ENCODE measurements at places on chromosomes 6 and 20.

GRCh38 chr6:82000551-82000950 lies 247.0 kb downstream of the IBTK start:
- DNase-seq, result no peak

- DNase-seq, result no peak
Measured at GRCh38 chr20:18943542-18943941, 130.0 kb downstream of the SCP2D1 start.

- DNase-seq, result no peak
Measured at GRCh38 chr6:22320750-22321149, 23.9 kb upstream of the PRL start.

GRCh38 chr6:60991427-60992028 lies 1294.5 kb downstream of the KHDRBS2 start:
- DNase-seq, result no peak

DNA sequence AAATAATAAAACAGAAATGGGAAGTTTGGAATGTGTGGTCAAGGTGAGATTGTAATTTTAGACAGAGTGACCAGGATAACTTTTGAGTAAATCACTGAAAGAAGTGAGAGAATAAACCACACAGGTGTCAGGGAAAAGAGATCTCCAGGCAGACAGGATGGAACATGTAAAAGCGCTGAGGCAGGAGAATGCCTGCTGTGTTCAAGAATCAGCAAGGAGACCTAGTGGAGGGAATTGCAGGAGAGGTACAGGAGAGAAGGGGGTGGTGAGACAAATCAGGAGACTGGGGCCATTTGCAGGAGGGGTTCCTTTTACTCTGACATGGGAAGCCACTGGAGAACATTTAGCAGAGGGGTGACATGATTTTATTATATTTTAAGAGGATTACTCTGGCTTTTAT lies 456.7 kb downstream of the NKAIN2 start:
- no peak for DNase-seq

GRCh38 chr20:4766631-4767030 lies 44.9 kb downstream of the PRND start:
- DNase-seq, result no peak

- DNase-seq, result no peak
Measured at GRCh38 chr6:35260591-35261570, 1.3 kb downstream of the ZNF76 start.

DNA sequence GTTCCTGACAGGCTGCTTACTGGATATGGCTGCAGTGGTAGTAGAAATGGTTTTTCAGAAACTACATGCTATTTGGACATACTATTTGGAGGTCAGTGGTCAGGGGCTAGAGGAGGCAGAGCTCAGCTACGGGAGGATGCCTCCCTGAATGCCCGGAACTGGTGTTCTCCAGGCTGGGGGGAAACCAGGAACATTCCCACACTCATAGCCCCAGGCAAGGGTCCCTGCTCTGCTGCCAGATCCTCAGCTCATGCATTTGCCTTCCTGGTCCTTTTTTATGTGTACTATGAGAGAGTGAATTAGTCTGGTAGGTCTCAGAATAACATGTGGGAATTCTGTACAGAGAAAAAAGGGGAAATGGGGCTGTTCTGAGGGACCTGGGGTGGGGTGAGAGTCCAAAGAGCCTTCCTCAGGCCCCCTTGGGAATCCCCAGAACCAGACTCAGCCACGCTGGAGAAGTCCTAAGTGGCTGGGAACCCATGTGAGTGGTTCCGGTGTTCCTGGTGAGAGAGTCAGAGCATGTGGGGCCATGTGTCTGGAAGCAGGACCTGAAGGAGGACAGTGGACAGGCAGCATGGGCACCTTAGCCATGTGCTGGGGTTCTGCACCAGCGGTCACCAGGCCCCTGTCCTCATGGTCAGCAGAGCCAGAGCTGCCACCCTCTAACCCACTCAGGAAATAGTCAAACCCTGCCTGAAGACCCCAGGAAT lies 58.0 kb upstream of the MYL9 start:
- no peak for DNase-seq

DNA sequence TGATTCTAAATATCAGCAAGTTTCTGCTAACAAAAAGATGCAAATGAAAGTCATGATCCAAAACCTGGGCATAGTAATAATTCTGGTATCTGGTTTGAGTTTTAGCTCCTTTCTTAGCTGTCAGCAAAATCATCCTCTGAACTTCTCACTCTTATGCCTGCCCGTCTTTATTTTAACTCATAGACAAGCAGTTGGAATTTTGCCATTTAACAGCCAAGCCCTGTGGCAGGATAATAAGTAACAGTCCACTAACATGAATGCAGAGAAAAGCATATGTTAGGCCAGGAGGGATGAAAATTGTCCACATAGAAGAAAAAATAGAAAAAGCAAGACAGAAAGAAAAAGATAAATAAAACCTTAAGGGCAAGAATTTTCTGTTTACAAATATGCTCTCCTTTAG lies 170.0 kb upstream of the LAMA2 start:
- DNase-seq, result no peak

DNA sequence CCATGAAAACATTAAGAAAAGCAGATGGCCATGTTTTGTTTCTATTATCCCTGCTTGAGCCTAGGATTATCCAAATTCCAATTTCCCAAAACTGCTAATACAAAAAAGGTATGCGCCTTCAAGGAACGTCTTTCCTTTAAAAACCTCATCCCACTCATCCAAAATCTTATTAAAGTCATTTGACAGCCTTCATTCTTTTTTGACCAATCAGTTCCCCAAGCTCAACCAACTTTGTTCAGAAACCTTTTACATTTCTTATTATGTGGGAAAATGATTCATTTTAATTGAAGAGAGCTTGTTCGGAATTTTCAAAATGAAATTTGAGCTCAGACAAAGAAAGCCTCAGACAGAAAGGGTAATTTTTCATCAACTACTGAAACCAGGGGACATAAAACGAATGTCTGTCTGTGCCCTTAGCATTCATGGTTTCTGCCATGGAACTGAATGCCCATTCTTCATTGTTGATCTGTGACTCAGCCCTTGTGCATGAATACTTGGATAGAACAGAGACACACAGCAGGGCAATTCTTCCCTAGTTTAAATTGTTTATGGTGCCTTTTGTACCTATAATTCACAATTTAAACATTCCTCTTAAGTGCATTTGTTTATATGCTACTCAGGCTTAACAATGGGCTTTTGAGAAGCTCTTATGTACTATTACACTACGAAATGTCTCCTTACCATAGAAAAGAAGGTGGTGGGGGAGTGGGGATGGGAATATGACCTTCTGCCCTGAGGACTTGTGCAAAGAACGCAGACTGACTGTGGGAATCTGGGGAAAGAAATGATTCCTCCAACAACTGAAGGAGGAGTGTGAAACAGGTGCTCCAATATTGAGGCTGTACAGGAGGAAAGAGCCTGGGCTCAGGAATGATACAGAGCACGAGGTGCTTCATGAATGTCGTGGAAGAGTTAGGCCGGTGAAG lies 49.8 kb upstream of the ERVFRD-1 start:
- DNase-seq, result no peak

DNA sequence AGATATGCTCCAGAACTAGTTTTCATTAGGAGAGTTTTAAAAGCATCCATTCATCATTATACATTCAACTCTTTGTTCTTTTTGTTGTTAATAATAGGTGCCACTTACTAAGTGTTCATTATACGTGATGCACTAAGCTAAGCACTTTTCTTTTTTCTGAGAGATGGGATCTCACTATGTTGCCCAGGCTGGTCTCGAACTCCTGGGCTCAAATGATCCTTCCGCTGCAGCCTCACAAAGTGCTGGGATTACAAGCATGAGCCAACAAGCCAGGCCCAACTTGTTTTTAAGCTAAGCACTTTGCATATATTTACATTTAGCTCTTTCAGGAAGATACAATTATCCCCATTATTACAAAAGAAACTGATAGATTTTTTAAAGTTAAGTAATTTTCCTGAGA lies 5.7 kb upstream of the GFOD1 start:
- DNase-seq, result no peak

- no peak for DNase-seq
Measured at GRCh38 chr6:148578489-148578814, 168.4 kb upstream of the UST start.

DNA sequence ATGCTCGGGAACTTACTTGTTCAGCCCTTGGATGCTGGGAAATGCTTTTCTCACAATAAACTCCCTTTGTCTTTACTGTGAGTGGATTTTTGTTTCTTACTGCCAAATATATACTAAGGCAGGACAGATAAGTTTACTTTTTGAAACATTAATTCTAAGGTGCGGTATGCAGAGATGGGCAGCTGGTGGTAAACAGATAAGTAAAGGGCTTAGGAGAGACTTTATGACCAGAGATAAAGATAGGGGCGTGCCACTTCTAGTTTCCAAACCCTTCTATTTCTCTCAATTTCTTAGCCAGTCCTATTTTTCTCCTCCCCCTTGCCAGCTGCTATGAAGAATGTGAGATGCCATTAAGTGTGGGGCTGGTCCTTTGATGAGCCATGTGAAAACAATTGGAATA lies 16.3 kb downstream of the SAMD3 start:
- DNase-seq, result no peak

- DNase-seq, result no peak
Measured at GRCh38 chr6:154632119-154632518, 101.1 kb upstream of the SCAF8 start.

- DNase-seq, result no peak
Measured at GRCh38 chr6:74715355-74716085, 490.3 kb downstream of the COL12A1 start.

GRCh38 chr6:3623451-3624249 lies 127.9 kb downstream of the PXDC1 start:
- DNase-seq, result no peak

GRCh38 chr20:20450521-20450920 lies 82.6 kb downstream of the INSM1 start:
- no peak for DNase-seq

GRCh38 chr6:68754681-68755213 lies 119.7 kb downstream of the ADGRB3 start:
- DNase-seq, result no peak

DNA sequence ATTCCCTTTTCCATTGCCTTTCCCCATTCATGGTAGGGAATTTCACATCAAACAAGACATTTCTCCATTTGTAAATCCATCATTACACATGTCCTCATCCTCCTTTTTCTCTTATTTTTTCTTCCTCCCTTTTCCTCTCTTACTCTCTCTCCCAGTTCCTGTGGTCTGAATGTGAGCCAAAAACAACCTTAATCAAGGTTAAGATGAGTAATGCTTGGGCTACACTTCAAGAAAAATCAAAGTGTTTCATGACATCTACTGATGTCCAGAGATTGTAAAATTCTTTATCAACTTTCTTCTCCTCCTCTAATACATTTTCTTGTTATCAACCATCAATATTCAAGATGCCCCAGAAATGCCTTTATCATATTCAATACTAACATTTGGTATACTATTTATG lies 208.0 kb upstream of the PRND start:
- DNase-seq, result no peak

DNA sequence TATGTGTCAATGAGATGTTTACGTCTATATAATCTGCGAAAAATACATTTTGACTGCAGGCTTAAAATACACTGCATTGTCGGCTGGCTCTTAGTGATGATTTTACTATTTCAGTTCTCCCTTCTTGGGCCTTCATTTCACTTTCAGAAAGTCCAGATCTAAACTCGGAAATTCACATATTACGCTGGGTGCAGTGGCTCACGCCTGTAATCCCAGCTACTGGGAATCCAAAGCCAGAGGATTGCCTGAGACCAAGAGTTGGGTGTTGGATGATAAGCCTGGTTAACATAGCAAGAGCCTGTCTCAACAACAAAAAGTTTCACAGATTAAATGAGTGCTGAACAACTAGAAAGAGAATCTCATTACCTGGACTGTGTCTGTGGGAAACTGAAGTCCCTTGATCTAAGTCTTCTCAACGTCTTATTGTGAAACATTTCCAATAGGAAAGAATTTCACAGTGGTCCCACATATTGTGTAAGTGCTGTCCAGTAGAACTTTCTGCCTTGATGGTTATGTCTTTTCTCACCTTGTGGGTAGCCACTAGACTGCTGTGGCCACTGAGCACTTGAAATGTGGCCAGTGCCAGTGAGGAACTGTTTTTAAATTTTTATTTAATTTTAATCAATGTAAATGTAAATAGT lies 1.9 kb downstream of the GINM1 start:
- DNase-seq, result no peak

DNA sequence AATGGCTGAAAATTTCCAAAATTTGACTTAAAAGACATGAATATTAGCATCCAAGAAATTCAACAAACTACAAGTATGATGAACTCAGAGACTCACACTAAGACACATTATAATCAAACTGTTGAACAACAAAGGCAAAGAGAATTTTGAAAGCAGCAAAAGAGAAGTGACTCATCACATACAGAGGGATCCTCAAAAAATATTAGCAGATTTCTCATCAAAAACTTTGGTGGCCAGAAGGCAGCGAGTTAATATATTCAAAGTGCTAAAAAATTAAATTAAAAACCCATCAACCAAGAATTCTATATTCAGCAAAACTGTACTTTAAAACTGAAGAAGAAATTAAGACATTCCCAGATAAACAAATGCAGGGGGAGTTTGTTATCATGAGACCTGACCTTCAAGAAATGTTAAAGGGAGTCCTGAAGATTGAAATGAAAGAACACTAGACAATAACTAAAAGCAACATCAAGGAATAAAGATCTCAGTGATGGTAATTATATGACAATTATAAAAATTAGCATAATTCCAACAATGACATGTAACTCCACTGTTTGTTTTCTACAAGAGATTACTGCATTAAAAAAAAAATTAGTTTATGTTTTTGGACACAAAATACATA lies 150.0 kb downstream of the RNASET2 start:
- no peak for DNase-seq

DNA sequence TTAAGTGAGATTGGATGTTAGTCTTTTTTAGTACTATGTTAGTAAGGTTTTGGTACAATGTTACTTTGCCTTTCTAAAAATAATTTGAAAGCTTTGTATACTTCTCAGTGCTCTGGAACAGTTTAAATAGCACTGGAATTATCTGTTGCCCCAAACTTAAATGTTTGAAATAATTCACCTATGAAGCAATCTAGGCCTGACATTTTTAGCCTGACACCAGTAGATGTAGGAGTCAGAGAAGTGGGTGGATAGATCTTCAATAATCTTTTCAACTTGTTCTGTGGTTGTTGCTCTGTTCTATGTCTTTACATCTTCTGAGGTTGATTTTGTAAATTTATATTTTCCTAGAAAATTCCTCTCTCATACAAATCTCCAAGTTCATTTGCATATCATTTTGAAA lies 103.1 kb upstream of the ADGRF1 start:
- DNase-seq, result no peak

GRCh38 chr6:52426667-52427066 lies 6.5 kb downstream of the EFHC1 start:
- DNase-seq, result no peak

- no peak for DNase-seq
Measured at GRCh38 chr20:32962053-32962452, 42.2 kb downstream of the SUN5 start.

- no peak for DNase-seq
Measured at GRCh38 chr20:14838663-14839628, 501.5 kb upstream of the FLRT3 start.

- DNase-seq, result no peak
Measured at GRCh38 chr6:166338854-166339253, 3.5 kb downstream of the SFT2D1 start.

DNA sequence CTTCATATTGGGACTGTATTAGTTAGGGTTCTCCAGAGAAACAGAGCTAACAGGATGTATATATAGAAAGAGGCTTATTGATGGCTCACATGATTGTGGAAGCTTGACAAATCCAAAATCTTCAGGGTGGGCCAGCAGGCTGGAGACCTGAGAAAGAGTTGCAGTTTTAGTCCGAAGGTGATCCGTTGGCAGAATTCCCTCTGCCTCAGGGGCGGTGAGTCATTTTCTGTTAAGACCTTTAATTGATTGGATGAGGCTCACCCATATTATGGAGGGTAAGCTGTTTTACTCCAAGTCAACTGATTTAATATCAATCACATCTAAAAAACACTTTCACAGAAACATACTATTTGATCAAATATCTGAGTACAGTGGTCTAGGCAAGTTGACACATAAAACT lies 113.6 kb downstream of the FLRT3 start:
- DNase-seq, result no peak
